AG04450 (cell line): ENCODE measurements at places on chromosomes 2 and 18. TPM values are rescaled to one million over a fixed set of nuclear protein-coding genes. Genes with fewer than 3 reads are reported as not detected.

The CNGA3 gene
- not detected in 2 replicates for polyA plus RNA-seq

The SMYD5 gene
- polyA plus RNA-seq = 10.4 and 13.8 TPM in 2 replicates

- DNase-seq = no peak
Observed at GRCh38 chr2:185384822-185385560, 353.6 kb upstream of the FSIP2 start.

- no peak for DNase-seq
Observed at GRCh38 chr2:231243866-231244265, 45.4 kb downstream of the ARMC9 start.

DNA sequence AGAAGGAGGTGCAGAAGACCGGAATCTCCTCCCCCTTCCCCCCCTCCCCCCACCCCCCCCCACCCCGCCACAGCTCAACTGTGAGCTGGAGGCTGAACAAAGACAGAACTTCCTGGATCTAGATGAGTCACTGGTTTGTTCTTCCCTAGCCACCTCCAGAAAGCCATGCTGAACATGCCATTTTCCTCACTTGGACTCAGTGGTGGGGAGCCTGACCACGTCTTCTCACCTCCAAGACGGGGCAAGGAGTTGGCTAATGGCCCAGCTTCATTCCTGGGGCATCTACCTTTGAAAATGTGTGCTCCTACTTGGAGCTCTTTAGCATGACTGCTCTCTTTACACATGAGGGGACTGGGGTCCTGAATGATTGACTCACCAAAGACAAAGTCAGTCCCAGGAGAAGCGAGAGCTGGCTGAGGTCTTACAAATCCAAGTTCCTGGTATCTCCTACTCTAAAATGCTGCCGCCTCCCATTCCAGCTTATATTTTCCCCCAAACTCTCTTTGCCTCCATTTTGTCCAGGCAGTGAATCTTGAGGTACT, 22.6 kb upstream of the FZD5 start:
- no peak for DNase-seq
